ENCODE measurements at places on chromosomes 7 and 10.

DNA sequence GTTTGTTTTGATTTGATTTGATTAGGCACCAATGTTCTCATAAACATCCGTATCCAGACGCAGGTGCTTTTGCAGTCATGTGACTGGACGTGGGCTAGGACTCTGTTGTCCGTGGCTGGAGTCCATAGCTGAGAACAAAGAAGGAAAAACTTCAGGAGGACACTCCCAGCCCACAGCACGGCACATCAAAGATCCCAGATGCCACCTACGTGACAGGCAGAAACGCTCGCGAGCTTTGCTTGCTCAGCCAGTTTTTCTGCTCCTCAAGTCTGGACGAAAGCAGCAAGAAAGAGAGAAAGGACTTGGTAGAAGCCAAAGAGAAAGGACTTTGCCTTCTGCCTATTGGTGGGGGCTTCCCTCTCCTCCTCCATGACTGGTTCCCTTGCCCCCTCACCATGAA lies 6.9 kb upstream of the ZKSCAN1 start:
- no peak for DNase-seq

GRCh38 chr10:7317786-7318446 lies 92.9 kb downstream of the SFMBT2 start:
- no peak for DNase-seq

DNA sequence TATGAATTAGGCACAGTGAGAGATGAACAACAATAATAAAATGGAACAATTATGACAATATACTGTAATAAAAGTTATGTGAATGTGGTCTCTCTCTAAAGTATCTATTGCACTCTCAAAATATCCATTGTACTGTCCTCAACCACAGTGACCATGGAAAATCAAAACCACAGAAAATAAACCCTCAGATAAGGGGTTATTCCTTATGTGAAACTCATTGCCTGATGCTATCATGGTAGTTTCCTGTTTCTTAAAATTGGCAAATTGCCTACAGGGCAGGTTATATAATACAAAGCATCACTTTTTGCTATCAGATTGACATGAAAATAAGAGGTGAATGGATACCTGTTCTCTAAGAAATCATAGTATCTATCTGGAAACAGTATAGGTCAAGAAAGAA lies 3.8 kb downstream of the MCM10 start:
- no peak for DNase-seq

DNA sequence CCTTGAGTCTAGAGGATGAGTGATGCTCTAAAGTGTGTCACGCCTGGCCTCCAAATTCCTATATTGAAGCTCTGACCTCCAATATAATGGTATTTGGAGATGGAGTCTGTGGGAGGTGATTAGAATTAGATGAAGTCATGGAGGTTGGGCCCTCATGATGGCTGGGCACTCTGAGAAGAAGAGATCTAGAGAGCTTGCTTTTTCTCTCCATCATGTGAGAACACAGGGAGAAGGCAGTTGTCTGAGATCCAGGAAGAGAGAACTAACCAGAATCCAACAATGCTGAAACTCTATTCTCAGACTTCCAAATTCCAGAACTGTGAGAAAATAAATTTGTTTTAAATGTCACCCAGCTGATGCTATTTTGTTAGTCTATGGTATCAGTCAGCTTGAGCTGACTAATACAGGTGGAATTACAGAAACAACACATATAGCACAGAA lies 15.1 kb downstream of the RNF216 start:
- DNase-seq = no peak

GRCh38 chr10:8102708-8103401 lies 48.4 kb downstream of the GATA3 start:
- DNase-seq = no peak

DNA sequence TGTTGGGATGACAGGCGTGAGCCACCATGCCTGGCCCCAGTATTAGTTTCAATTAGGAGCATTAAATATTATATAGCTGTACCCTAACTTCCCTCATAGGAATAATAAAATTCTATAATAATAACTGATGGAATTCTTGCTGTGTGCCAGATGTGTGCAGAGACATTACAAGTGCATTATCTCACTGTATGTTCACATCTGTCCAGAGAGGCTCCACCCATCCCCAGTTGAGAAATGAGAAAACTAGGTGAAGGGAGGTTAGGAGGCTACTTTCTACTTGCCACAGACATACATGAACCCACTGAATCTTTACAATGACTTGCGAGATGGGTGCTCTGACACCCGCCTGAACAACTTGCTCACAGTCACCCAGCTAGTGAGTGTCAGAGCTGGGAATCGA lies 3.2 kb downstream of the GALNT17 start:
- no peak for DNase-seq

DNA sequence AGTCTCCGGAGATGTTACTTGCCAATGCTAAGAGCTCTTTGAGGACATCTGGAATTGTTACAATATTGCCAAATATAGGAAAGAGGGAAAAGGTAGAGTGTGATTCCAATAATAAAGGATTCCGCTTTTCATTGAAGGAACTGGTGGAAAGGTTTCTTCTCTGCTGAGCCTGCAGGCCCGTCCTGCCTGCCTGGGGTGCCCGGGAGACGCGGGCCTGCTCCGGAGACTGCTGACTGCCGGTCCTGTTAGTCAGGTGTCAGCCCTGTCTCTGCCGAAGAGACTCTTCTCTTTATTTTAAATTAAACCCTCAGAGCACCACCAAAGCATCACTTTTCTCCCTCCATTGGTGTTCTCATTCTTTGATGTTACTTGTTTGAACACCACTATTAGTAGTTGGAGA lies 2.2 kb downstream of the EGFR start:
- no peak for DNase-seq

- no peak for DNase-seq
Observed at GRCh38 chr7:102138676-102139075, 148.0 kb upstream of the SH2B2 start.

DNA sequence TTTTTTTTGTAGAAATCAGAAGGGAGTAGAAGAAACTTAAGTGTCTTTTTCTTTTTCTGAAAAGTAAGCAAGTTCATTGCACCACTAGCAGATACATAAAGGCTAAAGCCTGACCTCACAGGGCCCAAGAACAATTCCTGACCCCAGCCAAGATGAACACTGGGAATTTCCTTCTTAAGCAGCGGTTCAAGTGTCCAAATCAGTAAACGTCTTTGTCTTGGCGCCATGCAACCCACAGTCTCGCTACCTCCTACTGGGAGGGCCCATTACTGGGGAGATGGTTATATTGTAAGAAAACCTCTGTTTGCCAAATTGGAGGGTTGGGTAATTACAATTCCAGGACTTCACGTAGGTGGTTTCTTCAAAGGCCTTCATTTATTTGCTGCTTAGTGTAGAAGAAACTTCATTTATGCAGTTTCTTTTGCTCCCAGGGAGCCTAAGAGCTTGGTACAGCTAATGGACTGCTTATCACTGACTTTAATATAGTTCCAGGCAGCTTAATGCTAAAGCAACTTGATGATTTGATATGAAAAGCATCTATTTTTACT lies 58.3 kb upstream of the ADRB1 start:
- no peak for DNase-seq

GRCh38 chr10:16965740-16966447 lies 148.7 kb upstream of the RSU1 start:
- peak; percentile 67 for DNase-seq

DNA sequence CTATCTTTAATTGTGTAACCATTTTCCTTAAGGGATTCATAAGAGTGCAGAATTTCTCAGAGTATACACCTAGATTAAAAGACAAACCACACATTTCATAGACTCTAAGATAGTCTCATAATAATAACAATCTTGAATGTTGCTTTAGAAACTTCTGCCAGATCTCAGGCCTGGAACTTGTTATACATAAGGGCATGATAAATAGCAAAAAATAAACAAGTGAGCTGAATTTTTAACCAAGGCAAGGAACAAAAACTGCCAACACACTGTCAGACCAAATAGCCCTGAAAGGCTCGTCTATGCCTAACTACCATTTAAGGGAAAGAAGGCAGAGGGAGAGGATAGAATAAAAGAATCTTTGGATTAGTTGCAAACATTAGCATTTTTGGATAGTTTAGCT lies 65.8 kb upstream of the SEMA3C start:
- DNase-seq = no peak

- DNase-seq = no peak
Observed at GRCh38 chr7:26182706-26183105, 17.8 kb downstream of the HNRNPA2B1 start.

DNA sequence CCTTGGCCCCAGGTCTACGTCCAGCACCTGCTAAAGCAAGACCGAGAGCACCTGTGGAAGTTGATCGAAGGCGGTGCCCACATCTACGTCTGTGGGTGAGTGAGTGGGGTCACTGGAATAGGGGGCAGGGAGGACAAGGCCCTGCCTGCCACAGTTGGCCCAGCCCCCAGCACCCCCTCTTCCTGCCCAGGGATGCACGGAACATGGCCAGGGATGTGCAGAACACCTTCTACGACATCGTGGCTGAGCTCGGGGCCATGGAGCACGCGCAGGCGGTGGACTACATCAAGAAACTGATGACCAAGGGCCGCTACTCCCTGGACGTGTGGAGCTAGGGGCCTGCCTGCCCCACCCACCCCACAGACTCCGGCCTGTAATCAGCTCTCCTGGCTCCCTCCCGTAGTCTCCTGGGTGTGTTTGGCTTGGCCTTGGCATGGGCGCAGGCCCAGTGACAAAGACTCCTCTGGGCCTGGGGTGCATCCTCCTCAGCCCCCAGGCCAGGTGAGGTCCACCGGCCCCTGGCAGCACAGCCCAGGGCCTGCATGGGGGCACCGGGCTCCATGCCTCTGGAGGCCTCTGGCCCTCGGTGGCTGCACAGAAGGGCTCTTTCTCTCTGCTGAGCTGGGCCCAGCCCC lies 8.1 kb downstream of the TMEM120A start:
- DNase-seq = no peak

- DNase-seq = no peak
Observed at GRCh38 chr7:45876519-45876918, 3.6 kb upstream of the CCDC201 start.

DNA sequence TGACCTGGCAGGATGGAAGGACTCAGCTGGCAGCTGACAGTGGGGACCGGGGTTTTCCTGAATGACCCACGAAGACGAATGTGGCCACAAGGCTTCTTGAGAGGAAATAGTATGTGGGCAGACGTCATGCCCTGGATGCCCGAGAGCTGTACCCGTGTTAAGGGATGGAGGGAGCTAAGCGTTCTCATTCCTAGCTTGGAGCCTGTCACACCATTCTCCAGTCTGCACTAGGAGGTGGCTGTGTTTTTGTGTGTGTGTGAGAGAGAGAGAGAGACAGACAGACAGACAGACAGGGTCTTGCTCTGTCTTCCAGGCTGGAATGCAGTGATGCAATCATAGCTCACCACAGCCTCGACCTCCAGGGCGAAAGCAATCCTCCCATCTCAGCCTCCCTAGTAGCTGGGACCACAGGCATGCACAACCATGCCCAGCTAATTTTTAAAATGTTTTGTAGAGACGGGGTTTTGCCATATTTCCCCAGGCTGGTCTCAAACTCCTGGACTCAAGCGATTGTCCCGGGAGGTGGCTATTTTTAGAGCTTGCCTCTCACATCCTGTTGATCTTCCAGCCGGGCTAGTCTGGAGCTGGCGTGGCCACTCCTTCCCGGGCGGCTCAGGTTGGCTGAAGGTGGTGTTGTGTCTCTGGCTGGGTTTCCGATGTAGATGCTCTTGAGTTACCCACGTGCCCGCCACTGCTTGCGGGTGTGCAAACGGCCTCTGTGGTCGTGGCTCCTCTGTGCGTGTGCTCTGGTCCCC lies 2.1 kb downstream of the AMZ1 start:
- DNase-seq = no peak

DNA sequence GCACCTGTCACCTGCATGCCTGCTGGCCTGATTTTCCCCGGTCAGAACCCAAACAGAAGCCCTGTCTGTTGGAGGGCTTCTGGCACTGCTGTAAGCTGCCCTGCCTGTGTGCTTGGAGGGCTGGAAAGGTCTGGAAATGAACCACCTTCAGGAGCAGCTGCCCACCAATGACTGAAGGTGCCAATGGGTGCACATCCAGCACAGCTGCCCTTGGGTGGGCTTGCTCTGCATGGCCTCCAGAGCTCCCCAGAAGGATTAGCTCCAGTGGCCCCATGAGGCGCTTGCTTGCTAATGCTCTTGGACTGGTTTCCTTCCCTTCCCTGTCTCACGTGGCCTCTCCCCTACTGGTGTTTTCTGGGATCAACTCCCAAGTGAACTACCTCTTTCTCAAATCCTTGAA lies 43.2 kb downstream of the WDFY4 start:
- DNase-seq = no peak

- no peak for DNase-seq
Observed at GRCh38 chr7:73717025-73717807, 2.3 kb downstream of the STX1A start.

GRCh38 chr10:10828623-10829022 lies 189.0 kb upstream of the CELF2 start:
- no peak for DNase-seq

Measured in T1000 (cell line).